Mucosa of gallbladder (tissue), 1 donor: ENCODE measurements at places on chromosomes 11 and 22.

DNA sequence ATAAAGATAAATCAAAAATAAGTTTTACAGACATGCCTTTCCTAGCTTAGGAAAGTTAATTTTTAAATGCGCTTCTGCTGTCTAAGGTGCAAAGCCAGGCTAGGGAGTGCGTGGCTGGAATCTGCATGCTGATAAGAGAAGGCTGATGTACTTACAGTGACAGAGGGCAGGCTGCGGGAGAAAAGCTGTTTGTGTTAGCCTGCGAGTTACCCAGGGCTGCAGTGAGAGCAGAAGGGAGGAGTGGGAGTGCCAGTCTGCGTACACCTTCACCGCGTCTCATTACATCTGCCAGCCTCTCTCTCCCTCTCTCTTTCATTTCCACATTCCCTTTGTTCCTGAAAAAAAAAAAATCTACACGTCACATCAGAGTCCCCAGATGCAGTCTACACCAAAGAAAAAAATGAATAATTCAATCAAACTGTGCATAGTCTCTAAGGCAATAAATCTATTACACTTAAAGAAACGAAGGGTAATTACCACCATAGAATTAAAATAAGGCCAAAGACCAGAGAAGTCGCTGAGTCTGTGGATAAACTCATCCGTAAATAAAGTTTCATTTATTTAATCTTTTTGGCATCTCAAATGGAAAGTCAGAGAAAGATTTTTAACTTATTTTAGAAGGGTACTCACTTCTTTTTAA is 126.4 kb upstream of the C11orf58 start:
- DNase-seq, result no peak

DNA sequence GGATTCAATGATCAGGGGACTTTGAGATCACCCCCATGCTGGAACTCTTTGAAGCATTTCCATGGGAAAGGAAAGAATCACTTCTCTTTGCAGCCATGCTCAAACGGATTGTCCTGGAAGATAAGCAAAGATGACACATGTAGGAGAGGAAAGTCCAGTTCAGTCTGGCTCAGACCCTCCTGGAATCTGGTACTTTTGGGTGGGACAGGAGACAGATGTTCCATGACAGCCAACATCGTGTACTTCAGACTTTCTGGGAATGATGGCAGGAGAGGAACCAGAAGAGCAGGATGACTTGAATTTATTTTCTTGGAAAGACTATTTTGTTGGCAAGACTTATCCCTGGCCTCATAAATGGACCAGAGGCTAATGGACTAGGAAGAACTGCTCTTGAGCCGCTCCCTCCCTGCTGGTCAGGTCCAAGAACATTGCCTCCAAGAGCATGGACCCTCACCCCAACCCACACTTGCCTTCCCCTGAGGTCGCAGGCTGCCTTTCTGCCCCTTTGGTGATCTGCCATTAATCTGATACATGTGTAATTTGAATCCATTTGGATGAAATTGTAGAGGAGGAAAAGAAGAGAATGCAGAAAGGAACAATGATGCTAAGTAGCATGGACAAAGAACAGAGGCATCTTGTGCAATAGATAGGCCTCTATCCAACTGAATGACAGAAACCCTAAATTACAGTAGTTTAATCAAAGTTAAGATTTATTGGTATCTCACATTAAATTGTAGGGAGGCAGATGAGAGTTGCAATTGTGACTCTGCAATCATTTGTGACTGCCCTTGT is 201.0 kb downstream of the SNX19 start:
- DNase-seq, result no peak

- DNase-seq, result no peak
These were observed 21.6 kb downstream of the ARVCF start for GRCh38 chr22:19994851-19995610.

- no peak for DNase-seq
These were observed 7.2 kb downstream of the WT1 start for GRCh38 chr11:32427935-32428664.

DNA sequence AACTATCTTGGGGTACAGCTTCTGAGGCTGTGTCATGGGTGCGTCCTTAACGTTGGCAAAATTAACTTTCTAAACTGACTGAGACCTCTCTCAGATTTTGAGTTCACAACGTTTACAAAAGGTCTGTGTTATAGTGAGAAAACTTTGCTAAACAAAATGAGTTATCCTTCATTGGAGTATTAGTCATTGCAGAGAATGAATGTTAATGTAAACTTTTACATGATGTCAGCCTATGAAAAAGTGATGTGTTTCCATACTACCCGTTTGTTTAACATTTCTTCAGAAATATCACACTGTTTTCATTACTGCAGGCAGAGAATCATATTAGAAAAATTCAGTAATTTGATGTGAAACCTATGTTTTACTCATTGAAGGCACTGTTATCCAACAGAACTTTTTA is 32.1 kb downstream of the HSD17B12 start:
- no peak for DNase-seq

DNA sequence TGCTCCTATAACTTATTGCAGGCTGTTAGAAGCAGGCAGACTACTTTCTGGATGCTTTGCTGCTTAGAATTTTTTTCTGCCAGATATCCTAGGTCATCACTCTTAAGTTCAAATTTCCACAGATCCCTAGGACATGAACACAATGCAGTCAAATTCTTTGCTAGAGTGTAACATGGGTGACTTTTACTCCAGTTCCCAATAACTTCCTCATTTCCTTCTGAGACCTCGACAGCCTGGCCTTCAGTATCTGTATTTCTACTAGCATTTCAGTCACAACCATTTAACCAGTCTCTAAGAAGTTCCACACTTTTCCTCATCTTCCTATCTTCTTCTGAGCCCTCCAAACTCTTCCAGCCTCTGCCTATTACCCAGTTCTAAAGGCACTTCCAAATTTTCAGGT is 60.4 kb upstream of the ZBED5 start:
- DNase-seq, result no peak

- DNase-seq, result peak; percentile 73
These were observed 7.2 kb downstream of the TRPT1 start for GRCh38 chr11:64218628-64219353.

GRCh38 chr11:47003180-47003877 is 66.8 kb downstream of the CSTPP1 start:
- no peak for DNase-seq

DNA sequence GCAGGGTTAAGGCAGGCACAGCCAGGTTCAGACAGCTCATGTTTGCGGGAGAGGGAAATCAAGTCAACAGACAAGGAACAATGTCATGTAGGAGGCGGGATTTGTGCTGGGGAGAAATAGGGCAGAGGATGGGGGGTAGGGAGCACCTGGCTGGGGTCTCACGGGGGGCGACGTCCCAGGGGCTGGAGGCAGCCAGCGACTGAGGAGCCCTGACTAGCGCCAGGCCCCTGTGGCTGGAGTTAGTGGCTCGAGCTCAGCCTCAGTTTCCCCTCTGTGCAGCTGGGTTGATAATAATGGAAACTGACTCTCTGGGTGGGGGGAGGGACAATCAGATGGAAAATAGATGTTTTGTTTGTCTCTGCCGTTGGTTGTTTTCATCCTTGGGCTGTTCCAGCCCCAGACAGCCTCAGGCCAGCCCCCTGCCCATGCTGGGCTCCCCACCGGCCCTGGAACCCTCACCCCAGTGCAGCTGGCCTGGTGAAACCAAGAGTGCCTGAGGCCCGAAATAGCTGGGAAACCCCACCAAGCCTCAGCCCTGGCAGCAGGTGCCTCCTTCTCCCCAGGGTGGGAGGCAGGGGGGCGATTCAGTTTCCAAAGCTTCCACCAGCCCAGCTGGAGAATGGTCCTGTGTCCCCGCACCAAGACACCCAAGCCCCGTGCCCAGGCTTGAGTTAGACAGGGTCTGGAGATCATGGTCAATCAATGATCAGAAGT is 44.1 kb downstream of the IGLL5 start:
- DNase-seq, result no peak

GRCh38 chr11:129308241-129308865 is 67.3 kb upstream of the BARX2 start:
- peak; percentile 49 for DNase-seq

- no peak for DNase-seq
These were observed 268.0 kb downstream of the CTTN start for GRCh38 chr11:70666311-70666710.

GRCh38 chr11:100625041-100625440 is 62.0 kb upstream of the ARHGAP42 start:
- no peak for DNase-seq

GRCh38 chr11:122808478-122808869 is 29.8 kb upstream of the CRTAM start:
- no peak for DNase-seq

DNA sequence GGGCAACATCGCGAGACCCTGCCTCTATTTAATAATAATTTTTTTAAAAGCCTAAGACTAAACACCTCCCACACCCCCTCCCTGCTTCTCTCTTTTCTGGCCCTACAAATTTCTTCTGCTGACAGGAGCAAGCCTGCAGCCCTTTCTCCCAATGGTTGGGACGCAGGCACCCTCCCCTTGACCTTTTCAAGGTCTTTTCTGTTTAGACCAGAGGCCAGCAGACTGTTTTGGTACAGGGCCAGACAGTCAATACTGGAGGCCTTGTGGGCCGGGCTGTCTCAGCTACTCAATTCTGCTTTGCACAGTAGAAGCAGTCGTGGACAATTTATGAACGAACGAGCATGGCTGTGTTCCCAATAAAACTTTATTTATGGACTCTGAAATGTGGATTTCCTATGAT is 92.3 kb downstream of the SCN3B start:
- no peak for DNase-seq

- DNase-seq, result no peak
These were observed 16.0 kb downstream of the CDC45 start for GRCh38 chr22:19495562-19496323.

DNA sequence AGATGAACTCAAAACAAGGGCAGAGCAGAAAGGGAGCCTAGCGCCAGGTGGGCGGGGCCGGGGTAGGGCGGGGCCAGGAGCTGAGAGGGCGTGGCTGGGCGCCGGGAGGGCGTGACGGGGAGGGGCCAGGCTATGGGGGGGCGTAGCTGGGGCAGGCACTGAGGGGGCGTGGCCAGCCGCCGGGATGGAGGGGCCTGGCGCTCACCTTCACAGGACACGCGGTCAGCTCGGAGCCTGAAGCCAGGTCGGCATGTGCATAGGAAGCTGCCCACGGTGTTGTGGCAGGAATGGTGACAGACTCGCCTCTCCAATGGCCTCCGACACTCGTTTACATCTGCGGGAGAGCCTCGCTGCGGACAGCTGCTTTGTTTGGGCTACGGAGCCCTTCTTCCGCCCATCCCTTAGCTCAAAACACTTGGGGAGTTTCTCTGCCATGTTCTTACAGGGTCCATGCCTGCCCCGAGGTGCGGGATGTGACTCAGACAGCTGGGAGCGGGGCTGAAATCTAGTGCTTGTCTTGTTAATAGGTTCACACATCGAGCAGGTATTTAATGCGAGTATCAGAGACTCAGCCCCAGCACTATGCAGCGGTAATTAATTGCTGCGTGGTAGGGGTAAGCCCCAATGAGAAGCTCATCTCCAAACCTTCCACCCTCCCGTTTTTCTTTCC is 13.4 kb downstream of the VWCE start:
- peak; percentile 54 for DNase-seq

- DNase-seq, result no peak
These were observed 104.5 kb downstream of the FAT3 start for GRCh38 chr11:92329137-92329536.

GRCh38 chr11:116413301-116414242 is 359.2 kb downstream of the BUD13 start:
- no peak for DNase-seq

- no peak for DNase-seq
These were observed 19.5 kb upstream of the FLRT1 start for GRCh38 chr11:64015935-64016845.

DNA sequence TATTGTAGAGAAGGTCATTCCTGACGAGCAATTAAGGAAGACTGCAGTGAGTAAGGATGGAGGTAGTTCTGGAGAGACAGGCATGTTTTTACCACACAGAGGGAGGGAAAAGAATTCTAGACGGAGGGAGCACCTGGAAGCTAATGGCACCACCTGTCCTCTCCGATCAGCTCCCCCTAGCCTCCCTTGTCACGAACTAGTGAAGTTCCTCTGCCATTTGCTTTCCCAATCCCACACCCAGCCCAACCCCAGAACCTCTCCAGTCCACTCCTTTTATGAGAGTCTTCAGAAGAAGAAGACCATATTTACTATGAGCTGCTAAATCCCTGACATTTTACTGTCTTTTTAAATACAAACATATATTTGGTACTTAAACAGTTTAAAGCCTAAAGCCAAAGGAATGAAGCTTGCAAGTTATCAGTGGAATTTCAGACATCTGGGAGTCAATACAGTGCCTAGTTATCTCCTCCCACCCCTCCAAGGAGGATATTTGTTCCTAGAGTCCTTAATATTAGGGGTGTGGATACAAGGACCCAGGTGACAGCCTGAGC is 46.1 kb upstream of the HSPA8 start:
- no peak for DNase-seq

DNA sequence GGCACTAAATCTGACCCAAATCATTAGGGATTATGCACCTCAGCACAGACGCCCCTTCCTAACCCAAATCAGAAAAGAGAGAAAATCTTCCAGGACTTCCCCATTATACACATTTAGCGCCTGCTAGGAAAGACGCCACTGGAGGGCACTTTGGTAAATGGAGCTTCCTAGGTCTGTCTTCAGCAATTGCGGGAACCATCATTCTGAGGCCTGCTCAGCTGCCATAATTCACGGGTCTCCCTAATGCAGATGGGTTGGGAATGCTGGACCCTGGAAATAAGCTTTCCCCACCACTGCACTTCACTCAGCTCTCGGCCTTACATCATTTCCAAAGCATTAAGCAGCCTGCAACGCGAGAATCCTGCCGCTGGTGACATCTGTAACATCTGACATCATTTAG is 86.2 kb upstream of the OPCML start:
- no peak for DNase-seq

DNA sequence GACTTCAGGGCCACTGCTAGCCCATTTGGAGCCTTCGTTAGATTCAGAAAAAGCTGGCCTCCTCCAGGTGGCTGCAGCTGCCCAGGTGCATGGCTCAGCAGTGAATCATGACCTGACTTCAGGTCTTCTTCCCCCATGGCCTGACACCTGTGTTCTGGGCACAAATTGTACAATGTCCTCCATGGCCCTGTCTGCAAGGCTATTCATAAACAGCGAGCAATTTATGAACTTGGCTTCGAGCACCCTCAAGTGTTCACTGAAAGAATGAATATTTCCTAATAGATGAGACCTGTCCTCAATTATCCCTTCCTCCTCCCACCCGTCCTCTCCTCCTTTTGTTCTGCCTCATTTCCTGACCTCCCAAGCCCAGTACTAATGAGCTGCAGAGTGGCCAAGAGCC is 12.2 kb upstream of the VPS37C start:
- DNase-seq, result no peak

DNA sequence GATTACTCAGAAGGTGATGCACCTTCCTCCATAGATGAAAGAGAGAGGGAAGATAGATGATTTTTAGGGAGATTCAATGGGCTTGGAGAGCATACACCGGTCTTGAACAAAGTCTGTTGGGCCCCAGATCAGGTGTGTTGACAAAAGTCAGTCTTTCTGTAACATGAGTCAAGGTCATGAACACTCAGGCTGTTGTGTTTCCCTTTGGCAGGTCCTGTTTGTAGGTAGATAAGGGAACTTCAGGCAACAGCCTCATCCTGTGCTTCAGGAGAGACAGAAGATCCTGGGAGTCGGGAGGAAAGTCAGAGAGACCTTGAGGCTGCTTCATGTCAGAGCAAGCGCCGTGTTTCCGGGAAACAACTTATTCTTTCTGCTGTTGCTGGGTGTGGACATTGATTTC is 703.1 kb downstream of the BRD1 start:
- no peak for DNase-seq

GRCh38 chr22:49141761-49142160 is 685.9 kb downstream of the BRD1 start:
- no peak for DNase-seq
